ENCODE measurements at places on chromosomes 2 and 18.

GRCh38 chr2:216554286-216554685 is 55.6 kb downstream of the RPL37A start:
- peak; percentile 31 for DNase-seq

DNA sequence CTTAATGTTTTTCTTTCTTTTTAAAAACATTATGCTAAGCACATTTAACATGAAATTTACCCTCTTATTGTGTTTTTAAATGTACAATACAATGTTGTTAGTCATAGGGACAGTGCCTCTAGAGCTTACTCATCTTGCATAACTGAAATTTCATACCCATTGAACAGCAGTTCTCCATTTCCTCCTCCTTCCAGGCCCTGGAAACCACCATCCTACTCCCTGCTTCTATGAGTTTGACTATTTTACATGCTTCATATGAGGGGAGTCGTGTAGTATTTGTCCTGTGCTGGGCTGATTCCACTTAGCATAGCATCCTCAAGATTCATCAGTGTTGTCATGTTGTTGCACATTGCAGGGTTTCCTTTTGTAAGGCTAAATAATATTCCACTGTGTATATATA is 92.6 kb downstream of the SPATS2L start:
- no peak for DNase-seq

GRCh38 chr2:7004636-7005035 is 87.4 kb downstream of the RNF144A start:
- no peak for DNase-seq

DNA sequence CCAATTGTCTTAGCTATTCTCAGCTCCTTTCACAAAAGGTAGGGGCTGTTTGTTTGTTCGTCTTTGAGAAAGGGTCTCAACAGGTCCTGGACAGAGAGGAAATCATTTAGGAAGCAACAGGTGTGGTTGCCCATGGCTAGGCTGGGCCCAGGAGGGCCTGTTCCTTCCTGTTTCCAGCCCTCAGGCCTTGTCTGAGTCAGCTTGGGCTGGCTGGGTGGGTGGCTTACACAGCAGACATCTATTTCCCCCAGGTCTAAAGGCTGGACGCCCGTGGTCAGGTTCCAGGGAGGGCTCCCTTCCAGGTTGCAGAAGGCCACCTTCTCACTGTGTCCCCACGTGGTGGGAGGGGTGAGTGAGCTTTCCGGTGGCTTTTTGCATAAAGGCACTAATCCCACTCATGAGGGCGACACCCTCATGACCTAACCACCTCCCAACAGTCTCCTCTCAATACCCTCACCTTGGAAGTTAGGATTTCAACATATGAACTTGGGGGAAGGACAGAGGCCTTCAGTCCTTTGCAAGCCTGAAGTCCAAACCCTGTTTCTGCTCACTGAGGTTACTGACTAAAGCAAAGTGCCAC is 45.5 kb downstream of the ARHGEF4 start:
- no peak for DNase-seq

DNA sequence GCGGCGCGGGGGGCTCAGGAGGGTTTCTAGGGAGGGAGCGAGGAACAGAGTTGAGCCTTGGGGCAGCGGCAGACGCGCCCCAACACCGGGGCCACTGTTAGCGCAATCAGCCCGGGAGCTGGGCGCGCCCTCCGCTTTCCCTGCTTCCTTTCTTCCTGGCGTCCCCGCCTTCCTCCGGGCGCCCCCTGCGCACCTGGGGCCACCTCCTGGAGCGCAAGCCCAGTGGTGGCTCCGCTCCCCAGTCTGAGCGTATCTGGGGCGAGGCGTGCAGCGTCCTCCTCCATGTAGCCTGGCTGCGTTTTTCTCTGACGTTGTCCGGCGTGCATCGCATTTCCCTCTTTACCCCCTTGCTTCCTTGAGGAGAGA is 5.2 kb downstream of the PROC start:
- no peak for DNase-seq

GRCh38 chr2:28640908-28641300 is 110.7 kb upstream of the PPP1CB start:
- DNase-seq, result no peak

All from activated CD8-positive, alpha-beta T cell treated with anti-CD3 and anti-CD28 coated beads for 36 hours (primary cell).